DMS79 (cell line): ENCODE measurements at places on chromosomes 16 and 17.

GRCh38 chr17:33054412-33054811 is 62.8 kb downstream of the SPACA3 start:
- no peak for DNase-seq

GRCh38 chr17:10758062-10758461 is 28.2 kb upstream of the TMEM220 start:
- no peak for DNase-seq

GRCh38 chr16:72764015-72764654 is 283.8 kb downstream of the ZFHX3 start:
- DNase-seq, result no peak

- peak; percentile 82 for DNase-seq
These were observed 45.5 kb downstream of the PRKCA start for GRCh38 chr17:66347661-66348514.

DNA sequence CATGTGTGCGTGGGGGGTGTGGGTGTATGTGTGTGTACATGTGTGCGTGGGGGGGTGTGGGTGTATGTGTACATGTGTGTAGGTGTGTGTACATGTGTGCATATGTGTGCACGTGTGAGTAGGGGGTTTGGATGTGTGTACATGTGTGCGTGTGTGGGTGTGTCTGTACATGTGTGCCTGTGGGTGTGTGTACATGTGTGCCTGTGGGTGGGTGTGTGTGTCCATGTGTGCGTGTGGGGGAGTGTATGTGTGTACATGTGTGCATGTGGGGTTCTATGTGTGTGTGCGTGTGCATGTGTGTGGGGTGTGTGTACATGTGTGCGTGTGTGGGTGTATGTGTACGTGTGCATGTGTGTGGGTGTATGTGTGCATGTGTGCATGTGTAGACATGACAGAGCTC is 129.1 kb downstream of the C16orf95 start:
- DNase-seq, result no peak

DNA sequence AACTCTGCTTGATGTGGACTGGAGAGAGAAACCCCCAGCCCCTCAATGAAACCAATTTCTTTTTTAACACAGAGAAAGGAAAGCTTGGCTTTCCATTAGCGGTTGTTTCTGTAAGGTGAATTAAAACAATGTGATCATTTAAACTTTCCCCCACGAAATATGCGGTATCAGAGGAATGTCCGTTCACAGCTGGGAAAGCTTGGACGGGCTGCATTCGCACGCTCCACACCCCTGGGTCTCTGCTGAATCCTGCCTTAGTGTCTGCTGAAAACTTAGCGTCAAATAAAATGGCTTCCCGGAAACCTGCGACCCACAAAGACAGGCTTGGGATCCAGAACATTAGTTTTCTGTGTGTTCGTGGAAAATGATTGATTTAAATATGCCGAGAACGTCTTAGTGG is 71.7 kb downstream of the C16orf95 start:
- DNase-seq, result no peak

- DNase-seq, result no peak
These were observed 31.0 kb upstream of the GPR139 start for GRCh38 chr16:20104563-20105183.

DNA sequence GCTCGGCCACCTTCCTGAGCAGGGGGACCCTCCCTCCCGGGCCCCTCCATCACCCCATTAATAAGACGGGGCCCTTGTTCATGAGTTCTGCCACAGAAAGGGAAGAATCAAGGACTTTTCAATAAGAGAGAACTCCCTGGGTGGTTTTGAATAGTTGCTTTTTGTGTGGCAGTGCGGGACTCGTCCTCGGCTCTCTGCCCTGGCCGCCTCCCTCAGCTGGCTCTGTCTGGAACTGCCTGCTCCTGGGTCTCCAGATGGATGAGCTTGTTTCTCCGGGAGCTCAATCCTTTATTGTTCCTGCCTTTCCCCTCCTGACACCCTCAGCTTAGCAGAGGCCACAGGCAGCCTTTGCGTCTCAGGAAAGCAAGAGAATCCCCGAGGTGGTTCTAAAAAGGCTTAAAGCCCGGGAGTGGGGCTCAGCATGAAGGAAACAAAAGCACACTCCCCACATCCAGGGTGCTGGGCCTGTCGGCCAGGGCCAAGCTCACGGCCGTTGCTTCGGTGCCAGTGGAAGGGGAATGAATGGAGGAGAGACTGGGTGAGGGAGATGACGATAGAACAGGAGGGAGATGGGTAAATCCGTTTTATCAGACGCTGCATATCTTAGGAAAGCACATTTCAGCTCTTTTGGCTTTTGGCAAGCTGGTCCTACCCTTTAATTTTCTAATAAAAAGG is 60.2 kb downstream of the RAI1 start:
- no peak for DNase-seq

- DNase-seq, result no peak
These were observed 6.1 kb downstream of the USP7 start for GRCh38 chr16:8957509-8958157.

DNA sequence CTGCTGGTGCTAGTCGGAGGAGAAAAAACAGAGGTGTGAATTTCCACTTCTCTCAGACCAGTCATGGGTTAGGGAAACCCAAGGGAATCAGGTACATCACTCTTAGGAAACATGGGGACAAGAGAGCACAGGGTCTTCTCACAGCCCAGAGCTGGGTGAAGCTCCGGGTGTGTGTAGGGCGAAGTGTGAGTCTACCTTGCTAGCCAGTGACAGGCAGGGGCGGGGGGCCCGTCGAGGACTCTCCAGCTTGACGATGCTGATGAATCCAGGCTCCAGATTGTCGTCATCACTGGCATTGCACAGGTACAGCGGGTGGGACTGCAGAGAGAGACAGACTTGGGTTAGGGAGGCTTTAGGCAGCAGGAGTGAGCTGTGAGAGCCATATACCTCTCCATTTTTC is 18.7 kb upstream of the SUPT4H1 start:
- no peak for DNase-seq

DNA sequence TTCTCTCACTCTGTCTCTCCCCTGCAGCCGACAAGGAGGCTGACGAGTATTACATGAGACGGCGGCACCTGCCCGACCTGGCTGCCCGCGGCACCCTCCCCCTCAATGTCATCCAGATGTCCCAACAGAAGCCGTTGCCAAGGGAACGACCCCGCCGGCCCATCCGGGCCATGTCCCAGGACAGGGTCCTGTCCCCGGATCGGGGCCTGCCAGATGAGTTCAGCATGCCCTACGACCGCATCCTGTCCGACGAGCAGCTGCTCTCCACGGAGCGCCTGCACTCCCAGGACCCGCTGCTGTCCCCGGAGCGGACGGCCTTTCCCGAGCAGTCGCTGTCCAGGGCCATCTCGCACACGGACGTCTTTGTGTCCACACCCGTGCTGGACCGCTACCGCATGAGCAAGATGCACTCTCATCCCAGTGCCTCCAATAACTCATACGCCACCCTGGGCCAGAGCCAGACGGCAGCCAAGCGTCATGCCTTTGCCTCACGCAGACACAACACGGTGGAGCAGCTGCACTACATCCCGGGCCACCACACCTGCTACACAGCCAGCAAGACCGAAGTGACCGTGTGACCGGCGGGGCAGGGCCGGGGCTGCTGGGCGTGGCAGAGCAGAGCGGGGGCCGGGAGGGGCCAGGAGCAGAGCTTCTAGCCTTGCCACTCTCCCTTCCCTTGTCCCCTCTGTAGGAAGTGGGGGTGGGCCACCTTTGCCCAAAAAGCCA is 40.4 kb upstream of the DNAH9 start:
- DNase-seq, result no peak

- DNase-seq, result no peak
These were observed 33.7 kb upstream of the CIBAR2 start for GRCh38 chr16:85145734-85146531.

DNA sequence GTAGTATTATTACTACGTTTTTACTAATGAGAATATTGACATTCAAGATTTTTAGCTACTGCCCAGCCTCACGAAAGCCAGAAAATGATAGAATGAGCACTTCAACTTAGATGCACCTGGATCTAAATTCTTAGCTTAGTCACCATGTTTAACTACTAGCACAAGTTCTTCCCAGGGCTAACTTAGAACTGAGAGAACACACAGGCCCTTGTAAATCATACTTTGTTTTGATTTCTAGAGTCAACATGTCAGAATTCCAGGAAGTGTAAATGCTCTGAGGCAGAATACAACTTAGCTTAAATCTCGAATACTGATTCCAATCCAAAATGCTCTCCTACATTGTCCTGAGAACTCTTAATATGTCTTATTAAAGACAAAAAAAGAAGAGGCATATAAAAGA is 6.8 kb upstream of the ACSM1 start:
- DNase-seq, result no peak

- no peak for DNase-seq
These were observed 30.3 kb downstream of the MMD start for GRCh38 chr17:55391244-55391757.

DNA sequence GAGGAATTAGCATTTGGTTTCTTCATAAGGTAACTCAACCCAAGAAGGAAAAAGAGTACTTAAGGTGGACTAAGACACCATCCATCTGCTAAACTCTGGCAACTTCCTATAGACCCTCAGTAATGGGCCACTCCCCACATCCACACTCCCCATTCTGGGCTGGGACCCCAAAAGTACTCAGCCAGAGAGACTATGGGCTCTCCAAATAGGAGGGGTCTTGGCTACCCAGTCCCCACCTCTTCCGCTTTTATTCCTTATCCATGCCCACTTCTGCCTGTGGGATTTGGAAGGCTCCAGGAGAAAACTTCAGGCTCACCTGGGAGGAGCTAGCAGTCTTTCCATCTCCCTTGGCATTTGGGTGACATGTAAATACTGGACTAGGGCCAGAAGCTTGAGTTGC is 164.5 kb upstream of the CCL2 start:
- DNase-seq, result no peak

DNA sequence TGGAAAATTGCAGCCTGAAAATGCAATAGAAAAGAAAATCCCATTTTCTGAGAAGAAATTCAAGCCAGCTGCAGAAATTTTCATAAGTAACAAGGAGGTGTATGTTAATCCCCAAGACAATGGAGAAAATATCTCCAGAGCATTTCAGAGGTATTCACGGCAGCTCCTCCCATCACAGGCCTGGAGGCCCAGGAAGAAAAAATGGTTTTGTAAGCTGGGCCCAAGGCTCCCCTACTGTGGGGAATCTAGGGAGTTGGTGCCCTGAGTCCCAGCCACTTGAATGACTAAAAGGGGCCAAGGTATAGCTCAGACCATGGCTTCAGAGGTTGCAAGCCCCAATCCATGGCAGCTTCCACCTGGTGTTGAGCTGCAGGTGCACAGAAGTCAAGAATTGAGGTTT is 93.3 kb upstream of the ZNF267 start:
- no peak for DNase-seq

GRCh38 chr16:75254359-75254837 is 3.0 kb upstream of the BCAR1 start:
- no peak for DNase-seq

DNA sequence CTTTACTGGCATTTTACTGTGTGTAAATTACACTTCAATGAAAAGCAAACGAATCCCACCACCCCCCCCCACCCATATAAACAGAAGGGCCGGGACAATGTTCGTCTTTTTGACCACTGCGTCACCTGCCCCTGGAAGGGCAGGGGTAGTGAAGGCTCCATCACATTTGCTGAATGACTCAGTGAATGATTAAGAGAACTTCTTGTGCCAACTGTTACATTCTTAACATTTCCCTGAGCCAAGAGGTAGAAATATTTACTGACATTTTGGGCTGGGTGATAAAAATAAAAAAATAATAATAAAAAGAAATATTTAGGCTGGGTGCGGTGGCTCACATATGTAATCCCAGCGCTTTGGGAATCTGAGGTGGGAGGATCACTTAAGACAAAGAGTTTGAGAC is 24.1 kb downstream of the C16orf96 start:
- no peak for DNase-seq

GRCh38 chr16:87054856-87055255 is 262.3 kb downstream of the C16orf95 start:
- DNase-seq, result no peak

- DNase-seq, result peak; percentile 92
These were observed 903.8 kb upstream of the RBFOX1 start for GRCh38 chr16:6428861-6429260.

- DNase-seq, result peak; percentile 38
These were observed 10.0 kb downstream of the BAIAP2 start for GRCh38 chr17:81044764-81045589.

DNA sequence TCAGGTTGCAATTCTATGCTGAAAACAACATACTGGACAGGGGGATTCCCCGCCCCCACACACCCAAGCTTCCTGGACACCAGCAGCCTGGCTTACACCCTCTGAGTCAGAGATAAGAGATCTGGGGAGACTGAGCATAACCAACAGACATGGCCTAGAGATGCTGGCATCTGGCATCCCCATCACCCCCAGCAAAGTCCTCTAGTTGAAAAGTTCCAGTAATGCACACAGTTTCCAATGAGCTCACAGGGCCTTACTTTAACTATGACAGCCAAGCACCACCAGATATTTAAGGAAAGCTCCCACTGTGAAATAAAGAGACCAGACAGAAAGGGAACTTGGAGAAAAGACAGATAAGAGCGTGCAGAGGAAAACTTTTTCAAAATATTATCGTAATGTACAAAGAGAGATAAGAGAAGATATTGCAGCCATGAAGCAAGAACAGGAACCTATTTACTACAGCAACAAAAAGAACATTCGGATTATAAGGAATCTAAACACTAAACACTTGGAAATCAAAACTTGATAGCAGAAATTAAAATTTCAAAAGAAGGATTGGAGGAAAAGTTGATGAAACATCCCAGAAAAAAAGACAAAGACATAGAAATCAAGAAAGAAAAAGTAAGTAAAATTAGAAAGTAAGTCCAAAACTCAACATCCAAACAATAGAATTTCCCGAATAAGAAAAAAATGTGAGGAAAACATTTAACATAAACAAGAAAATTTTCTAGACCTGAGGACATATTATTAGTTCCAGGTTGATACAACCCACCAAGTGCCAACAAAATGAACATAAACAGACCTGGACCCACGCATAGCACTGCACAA is 17.2 kb upstream of the ALOX15 start:
- no peak for DNase-seq

DNA sequence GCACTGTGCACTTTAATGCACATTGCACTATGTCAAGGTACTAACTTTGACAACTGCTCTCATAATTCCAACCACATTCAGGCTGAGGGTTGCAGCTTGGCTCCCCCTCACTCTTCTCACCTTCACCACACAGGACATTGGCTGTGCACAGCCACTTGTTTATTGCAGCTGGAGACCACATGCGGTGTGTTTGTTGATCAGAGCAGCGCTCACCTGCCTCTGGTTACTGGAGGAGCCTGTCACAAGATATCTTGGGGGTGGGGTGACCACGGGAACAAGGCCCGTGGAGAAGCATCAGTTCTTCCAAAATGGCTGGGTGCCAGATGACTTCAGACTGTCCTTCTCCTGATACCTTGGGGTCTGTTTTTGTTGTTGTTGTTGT is 10.6 kb upstream of the CCL5 start:
- peak; percentile 91 for DNase-seq
